Hypothalamus (tissue), 51 donors: ENCODE measurements at places on chromosomes 3 and 15.

DNA sequence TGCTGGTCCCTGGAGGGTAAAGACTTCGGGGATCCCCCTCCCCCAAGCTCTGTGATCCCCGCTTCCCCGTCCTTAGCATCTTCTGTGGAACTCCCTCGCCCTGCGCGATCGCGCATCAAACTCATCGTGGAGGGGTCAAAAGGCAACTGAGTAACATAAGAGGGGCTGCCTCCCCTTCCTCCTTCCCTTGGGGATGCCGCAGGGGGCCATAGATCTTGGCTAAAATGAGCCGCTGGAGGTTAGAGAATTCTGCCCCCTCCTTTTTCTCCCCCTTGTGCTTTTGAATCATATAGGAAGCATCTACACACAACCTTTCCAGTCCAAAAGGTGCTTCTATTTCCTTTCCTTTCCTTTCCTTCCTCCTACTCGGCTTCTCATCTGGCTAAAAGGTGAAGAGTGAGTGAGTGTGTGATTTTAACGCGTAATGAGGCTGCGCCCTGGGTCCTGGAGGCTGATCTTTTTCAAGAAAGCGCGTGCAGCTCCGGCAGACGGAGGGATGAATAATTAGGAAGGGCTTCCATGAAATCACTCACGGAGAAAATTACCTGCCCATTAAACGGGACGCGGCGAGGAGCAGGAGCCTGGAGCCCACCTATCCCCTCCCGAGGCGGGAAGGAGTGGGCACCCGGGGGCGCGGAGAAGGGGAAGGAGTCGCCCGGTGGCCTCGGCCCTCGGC, 831 bp upstream of the ROBO2 start:
- DNase-seq = no peak

GRCh38 chr3:150097588-150097890, 126.8 kb upstream of the PFN2 start:
- no peak for DNase-seq

- DNase-seq = no peak
These were observed 612 bp upstream of the C15orf40 start for GRCh38 chr15:83012076-83012426.

DNA sequence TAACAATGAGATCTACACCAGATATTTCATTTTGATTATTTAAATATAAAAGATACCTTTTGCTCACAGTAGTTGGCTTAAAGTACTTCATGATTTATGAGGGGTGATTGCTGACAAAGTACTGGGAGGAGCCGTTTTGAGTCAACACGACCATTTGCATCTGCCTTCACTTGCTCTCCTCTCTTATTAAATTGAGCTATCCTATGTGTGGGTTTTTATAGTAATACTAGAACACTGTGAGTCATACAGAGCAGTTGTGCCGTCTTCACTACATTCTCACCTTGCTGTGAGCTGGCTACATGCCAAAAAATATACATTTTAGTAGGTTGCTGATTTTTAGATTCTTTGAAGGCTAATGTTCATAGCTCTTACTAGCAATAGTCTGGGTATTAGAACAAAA, 161.2 kb downstream of the ALCAM start:
- DNase-seq = no peak

DNA sequence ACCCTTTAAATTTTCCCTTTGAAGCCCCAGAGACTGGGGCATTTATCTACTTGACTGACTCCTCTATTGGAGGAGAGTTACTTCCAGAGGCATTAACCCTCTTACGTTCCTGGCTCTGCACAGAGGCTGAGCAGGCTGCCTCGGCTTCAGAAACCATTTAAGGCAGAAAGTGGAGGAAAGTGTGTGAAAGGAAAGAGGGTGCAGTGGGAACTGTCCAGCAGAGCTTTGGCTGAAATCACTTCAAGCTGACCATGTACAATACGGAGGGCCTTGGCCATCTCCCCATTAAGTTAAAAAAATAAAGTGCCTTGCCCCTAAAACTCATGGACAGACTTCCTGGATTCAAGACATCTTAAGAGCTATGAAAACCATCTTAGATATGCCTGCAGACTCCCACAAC, 238.7 kb downstream of the SV2B start:
- DNase-seq = no peak
